ENCODE measurements at places on chromosomes 3 and 15.
A peak's percentile ranks its signal among the peaks of the same experiment; 100 is the strongest.

GRCh38 chr15:48131324-48131723 is 10.5 kb downstream of the SLC24A5 start:
- peak; percentile 5 for DNase-seq

GRCh38 chr3:83941990-83942745 is 1016.6 kb upstream of the CADM2 start:
- DNase-seq: no peak

- DNase-seq: peak; percentile 62
Measured at GRCh38 chr3:59052803-59053411, 3.1 kb upstream of the CFAP20DC start.

GRCh38 chr3:58217209-58217811 is 6.5 kb upstream of the DNASE1L3 start:
- peak; percentile 94 for DNase-seq

GRCh38 chr3:86993704-86994103 is 2.8 kb upstream of the VGLL3 start:
- no peak for DNase-seq

DNA sequence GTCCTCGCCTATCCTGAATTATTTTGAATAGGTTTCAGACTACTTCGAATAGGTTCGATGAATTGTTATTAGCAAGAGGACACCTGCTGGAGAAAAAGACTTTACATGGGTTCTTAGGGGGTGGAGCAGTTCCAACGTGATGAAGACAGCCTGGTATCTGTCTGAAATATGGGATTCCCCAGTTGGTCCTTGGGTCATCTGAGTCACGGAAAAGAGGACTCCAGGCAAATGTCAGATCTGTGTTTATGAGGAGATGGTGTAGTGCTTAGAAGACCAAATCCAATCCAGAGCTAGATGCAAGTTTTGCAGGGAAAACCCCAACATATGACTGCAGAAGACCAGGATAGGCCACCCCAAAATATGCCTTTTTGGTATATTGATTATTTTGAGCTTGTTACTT is 98.9 kb upstream of the IGSF10 start:
- no peak for DNase-seq

GRCh38 chr3:28972921-28973320 is 307.9 kb upstream of the RBMS3 start:
- no peak for DNase-seq

GRCh38 chr15:44735482-44736180 is 697 bp upstream of the TRIM69 start:
- peak; percentile 94 for DNase-seq

DNA sequence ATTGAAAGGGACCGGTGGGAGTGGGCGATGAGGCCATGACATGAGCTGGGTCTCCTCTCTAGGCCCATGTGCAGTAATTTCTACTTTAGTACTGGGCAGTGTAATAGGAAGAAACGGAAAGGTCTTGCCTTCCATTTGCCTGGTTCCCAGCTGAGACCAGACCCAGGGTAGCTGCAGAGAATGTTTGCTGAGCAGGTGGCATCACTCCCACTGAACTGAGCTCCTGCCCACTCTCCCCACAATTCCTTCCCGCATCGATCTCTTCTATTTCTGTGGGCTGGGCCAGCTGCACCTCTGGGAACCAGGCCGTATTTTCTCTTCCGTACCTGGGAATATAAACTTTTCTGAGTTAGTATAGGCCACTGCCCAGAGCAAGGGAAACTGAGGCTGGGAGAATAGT is 15.8 kb downstream of the ESYT3 start:
- DNase-seq: no peak

GRCh38 chr3:169966951-169967915 is 626 bp downstream of the SEC62 start:
- DNase-seq: peak; percentile 73

DNA sequence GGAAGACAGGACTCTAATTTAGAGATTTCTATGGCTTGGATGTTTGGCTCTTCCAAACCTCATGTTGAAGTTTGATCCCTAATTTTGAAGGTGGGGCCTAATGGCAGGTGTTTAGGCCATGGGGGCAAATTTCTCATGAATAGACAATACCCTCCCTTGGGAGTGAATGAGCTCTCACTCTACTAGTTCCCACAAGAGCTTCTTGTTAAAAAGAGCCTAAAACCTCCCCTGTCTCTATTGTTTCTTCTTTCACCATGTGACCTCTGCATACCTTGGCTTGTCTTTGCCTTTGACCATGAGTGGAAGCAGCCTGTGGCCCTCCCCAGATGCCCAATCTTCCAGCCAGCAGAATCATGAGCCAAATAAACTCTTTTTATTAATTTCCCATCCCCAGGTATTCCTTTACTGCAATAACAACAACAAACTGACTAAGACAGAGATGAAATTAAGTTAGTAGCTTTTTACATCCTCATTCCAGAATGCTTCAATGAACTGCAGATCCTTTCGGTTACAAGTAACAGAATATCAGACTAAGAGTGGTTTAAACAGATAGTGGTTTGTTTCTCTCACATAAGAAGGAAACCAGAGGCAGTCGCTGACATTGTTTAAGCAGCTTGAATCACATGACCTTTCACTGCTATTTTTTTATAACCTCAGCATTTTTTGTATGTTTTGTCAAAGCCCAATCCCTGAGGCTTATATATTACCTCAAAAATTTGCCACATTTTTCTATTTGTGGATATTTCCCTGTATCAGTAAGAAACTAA is 1013.3 kb upstream of the SEMA6D start:
- no peak for DNase-seq

DNA sequence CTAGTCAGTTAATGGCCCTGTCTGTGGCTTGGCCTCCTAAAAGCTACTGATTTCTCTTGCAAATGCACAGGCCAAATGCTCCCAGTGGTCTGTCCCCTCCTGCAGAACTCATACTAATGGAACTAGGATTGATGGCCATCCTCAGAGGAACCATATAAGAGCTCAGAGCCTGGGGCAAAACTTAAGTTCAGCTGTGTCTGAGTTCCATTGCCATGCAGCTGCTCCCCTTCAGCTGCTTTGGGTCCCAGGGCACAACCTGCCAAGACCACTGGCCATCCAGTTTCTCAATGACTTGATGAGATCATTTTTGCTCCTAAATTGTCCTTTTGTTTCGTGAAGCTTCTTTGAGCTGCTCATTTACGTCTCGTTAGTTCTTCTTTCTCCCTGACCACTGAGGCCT is 529.5 kb upstream of the TBL1XR1 start:
- no peak for DNase-seq

- DNase-seq: no peak
Measured at GRCh38 chr3:73326396-73326795, 264.9 kb downstream of the EBLN2 start.

DNA sequence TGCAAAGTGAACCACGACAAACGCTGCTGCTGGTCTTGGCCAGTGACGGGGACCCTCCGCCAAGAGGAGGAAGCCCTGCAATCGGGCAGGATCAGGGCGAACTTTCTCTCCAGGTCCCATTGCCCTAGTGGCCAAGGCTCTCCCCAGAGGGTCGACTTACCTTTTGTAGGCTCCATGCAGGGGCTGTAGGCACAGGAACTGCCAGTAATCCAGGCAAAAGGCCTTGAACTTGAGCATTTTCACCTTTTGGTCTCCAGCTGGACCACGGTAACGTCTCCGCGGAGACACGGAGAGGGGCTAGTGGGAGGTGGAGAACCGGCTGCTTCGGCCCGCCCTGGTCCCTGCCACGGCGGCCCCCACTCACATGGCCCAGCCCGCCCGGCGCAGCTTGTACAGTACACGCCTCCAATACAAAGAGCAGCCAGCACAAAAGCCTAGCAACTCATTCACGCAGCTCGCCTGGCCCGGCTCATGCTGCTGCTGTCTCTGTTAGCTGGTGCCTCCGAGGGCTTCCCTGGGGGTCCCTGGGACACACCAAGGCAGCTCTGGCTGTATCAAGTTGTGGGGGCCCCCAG is 31.0 kb downstream of the IQSEC1 start:
- DNase-seq: no peak

DNA sequence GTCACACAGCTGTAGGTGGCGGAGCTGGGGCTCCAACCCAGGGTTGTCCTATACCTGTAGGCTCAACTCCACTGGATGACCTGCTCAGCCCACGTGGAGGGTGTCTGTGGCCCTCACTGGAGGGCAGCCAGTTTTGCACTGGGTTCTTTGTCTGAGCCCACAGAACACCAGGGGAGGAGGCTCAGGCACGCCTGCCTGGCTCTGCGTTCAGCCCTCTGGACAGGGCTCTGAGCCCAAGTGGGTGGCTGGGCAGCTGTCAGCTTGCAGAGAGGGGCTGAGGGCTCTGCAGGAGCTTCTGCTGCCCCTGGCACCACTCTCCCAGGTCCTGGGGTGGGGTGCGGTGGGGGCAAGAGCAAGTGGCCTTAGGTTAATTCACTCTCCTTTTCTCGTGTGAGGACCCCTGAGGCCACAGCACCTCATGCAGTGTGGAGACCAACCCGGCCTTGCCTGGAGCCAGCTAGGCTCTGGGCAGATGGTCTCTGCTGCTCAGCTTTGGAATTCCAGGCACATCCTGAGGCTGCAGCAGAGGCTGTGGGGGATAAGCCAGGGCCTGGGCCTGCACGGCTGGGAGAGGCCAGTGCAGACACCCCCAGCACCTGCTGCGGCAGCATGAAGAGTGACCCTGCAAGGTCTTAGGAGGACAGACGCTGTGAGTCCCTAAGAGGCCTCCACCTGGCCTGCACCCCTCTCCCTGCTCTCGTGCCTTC is 23.5 kb downstream of the DUSP7 start:
- no peak for DNase-seq

- no peak for DNase-seq
Measured at GRCh38 chr3:37346227-37347005, 172.0 kb upstream of the LRRFIP2 start.

GRCh38 chr15:81339851-81340250 is 15.9 kb upstream of the STARD5 start:
- no peak for DNase-seq

- DNase-seq: no peak
Measured at GRCh38 chr15:95329362-95329761, 1001.1 kb upstream of the NR2F2 start.

DNA sequence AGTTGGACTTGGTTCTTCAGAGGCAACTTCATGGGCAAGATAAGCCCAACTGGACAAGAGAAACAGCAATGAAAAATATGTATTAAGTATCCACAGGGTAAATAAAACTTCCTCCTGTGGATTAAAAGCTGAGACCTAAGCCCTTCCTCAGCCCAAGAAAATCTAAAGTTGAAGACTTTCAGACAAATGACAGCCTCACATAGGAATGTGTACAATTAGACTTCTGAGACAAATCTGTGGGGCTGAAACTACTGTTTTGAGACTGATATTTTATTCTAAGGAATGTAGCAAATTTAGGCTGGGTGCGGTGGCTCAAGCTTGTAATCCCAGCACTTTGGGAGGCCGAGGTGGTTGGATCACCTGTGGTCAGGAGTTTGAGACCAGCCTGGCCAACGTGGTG is 74.2 kb upstream of the IL12A start:
- no peak for DNase-seq

Measured in suppressor macrophage treated with lipopolysaccharide for 1 hour (primary cell).